ENCODE measurements at places on chromosomes 7 and 10.

GRCh38 chr7:107725138-107725740 is 18.7 kb upstream of the CBLL1 start:
- DNase-seq, result peak; percentile 12

- no peak for DNase-seq
These were observed 499.1 kb upstream of the PODXL start for GRCh38 chr7:132055336-132056120.

DNA sequence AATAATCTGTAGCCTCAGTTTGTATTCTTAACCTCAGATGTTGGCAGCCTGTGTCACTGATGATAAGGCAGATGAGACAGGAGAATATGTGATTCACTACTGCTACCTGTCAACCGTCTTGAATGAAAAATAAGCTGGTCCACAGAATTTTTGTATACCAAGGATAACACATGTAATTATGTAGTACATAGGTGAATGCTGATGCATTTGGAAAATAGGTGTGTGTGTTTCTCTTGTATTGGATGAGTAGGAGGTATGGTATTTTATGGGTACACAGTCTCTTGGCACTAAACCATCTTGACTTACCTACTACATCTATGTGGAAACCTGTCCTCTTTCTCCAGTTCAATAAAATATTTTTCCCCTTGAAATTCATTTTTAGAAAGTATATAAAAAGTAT is 20.7 kb upstream of the ZRANB1 start:
- DNase-seq, result no peak

GRCh38 chr10:12628153-12628552 is 278.8 kb downstream of the CAMK1D start:
- DNase-seq, result no peak

- DNase-seq, result no peak
These were observed 323.7 kb upstream of the GNAI1 start for GRCh38 chr7:79810916-79811315.

DNA sequence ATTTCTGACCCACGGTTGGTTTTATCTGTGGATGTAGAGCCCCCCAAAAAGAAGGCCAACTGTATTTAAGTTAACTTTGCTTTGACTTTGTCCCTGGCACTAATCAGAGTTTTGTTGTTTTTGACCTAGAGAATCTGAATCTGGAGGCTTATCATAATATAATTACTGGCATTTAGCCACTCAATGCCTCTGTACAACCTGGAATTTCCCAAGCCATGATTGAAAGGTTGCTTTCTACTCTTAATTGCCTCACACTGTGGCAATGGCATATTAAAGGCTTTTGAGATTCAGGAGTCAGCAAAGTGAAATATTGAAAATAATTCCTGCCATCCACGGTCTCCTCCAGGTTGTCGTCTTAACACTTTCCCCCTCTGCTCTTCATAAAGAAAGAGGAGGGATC is 205.2 kb upstream of the GHITM start:
- peak; percentile 2 for DNase-seq

DNA sequence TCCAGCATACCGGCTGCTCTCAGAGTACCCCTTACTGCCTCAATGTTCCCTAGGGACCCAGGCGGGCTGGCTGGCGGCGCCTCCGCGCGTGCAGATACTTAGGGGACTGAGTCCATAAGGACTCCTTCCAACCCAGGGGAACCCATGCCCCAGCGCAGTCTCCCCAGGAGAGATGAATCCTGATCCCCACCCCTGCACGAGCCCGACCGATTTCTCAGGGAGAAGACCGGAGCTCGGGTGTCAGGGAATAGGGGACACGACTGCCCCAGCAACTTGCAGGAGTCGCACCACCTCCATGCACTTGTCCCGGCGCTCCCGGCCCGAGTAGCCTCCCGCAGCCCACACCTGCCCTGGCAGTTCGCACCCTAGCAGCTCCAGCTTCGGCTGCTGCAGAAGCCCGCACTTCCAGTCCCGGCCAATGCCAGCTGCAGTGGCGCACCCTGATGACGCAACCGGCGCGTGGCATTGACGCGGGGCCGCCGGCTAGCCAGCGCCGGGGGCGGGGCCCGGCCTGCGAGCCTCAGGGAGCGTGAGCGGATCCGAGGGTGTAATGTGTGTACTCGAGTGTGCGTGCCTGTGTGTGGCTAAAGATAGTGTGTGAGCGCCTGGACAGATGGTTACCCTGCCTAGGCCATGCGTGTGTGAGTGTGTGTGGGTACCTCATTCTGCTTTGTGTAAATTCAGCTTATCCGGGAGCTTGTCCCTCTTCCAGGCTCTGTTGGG is at the start of gene GPAM:
TSS of gene GPAM (minus strand) at position 437 of the 723 bp plus-strand sequence. CDS start 1,981 bp downstream, outside the sequence.
- peak; percentile 52 for DNase-seq

DNA sequence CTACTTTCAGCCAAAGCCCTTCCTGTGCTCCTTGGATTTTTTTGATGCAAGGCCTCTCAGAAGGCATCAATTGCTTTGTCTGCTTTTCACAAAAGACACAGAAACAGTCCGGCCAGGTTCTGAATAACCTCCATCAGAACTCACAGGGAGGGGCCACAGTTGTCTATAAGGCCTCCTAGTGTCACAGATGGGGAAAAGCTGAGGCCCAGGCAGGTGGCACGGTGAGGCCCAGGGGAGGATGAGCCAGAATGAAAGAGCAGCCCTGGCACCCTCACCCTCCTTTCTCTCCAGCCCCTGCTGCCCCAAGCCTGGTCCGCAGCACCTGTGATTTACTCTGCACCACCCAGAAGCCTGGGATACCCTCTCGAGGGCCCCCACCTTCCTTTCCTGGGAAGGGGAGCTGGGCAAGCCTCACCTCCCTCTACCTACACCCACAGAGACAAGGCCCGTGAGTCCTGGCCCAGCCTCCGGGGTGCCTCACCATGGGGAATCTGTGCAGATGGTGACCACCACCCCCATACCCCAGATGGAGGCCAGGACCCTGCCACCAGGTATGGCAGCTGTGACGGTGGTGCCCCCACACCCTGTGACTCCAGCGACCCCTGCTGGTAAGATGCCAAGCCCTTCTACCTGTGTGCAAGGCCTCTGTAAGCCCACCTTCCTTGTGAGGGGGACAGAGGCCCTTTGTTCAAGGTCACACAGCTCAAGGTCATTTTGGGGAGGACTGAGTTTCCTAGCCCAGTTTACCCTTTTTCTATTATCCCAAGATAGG is 26.2 kb upstream of the ZNF467 start:
- no peak for DNase-seq

GRCh38 chr7:100483722-100484672 is at the start of gene NYAP1:
Gene NYAP1, plus strand, starts transcription at chr7:100483927. Its CDS starts 1,385 bp downstream, at chr7:100485312.
- DNase-seq, result no peak

- no peak for DNase-seq
These were observed 81.2 kb downstream of the SLC16A9 start for GRCh38 chr10:59628456-59628855.

GRCh38 chr10:110881905-110882304 is 10.2 kb downstream of the PDCD4 start:
- no peak for DNase-seq

- no peak for DNase-seq
These were observed 490.0 kb downstream of the PTPRN2 start for GRCh38 chr7:158097453-158098124.

GRCh38 chr7:77797734-77798393 is 370 bp downstream of the TMEM60 start:
- DNase-seq, result no peak

GRCh38 chr10:111119637-111120036 is 42.8 kb downstream of the ADRA2A start:
- DNase-seq, result no peak

- DNase-seq, result no peak
These were observed 130.7 kb downstream of the CELF2 start for GRCh38 chr10:11148142-11149028.

GRCh38 chr10:125060826-125061556 is 99.4 kb downstream of the CTBP2 start:
- DNase-seq, result peak; percentile 50

- DNase-seq, result no peak
These were observed 10.1 kb downstream of the PON2 start for GRCh38 chr7:95424716-95425115.

DNA sequence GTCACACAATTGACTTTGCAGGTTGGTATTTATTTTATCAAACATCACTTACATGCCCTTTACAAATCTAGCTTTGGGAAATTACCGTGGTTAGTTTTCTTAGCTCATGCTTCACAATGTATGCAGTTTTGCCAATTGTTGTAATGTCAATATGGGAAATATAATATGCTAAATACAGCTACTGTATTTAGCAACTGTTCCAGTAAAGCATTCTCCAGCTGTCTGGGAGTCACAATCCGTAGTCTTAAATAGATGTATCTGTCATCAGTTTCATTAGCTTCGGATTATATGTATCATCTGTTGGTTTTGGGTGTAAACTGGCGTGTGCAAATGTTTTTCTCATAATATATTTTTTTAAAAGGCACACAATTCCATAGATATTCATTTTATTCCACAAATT is 19.4 kb upstream of the AHR start:
- no peak for DNase-seq

DNA sequence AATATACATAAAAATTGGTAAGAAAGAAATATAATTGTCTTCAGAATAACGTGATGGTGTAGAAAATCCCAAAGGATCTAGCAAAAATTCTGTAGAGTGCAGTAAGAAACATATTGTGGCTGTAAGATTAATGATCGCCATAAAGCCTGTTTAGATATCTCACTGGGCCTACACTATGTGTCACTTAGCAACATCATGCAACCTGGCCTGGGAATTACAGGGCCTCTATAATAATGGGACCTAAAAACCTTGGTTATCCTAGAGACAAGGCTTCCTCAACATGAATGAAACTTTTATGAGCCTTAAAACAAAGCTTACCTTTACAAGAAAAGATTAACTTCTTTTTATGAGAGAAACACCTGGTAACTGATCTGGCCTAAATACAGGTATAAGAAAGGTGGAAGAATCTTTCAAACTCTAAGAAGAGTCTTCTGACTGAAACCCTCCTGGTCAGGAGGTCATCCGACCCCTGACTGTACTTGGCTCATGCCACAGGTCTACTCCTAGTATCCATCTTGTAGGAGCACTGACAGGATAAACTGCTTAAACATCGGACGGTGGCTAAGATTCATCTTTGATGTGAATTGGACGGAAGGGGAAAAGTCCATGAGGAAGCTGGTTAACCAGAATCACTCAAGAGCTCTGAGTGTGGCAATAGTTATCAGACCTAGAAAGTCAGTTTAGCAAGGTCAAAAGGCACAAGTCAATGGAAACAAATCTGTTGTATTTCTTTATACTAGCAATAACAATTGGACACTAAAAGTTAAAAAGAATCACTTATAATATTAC is 1155.1 kb upstream of the SORCS1 start:
- no peak for DNase-seq

GRCh38 chr7:142812437-142813215 is 41.9 kb downstream of the PRSS2 start:
- DNase-seq, result no peak

- no peak for DNase-seq
These were observed 90.5 kb upstream of the POM121L12 start for GRCh38 chr7:52944921-52945320.

DNA sequence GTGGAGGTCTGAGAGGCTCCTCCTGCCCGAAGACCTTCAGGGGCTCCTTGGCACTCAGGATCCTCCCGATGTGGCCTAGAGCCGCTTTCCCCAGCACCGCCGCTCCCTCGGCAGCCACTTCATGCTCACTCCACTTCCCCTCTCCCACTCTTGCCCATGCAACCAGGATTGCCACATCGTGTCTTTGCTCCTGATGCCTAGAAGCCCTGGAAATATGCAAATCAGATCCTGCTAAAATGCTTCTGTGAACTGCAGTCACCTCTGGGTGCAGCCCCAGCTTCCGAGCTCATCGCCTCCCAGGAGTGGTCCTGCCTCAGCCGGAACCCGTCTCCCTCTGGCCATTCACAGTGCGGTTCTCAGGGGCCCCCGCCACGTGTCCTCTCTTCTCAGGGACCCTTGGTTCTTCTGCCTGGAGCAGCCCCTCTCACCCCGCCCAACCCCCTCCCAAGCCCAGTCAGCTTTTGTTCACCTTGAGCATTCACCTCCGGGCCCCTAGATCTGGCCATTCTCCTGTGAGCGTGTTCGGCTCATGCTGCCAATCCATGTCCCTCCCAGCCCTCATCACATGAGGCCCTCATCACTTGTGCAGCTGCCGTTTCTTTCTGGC is 175.5 kb downstream of the ADARB2 start:
- DNase-seq, result no peak

GRCh38 chr10:49609283-49610113 is 612 bp upstream of the SLC18A3 start:
- no peak for DNase-seq

DNA sequence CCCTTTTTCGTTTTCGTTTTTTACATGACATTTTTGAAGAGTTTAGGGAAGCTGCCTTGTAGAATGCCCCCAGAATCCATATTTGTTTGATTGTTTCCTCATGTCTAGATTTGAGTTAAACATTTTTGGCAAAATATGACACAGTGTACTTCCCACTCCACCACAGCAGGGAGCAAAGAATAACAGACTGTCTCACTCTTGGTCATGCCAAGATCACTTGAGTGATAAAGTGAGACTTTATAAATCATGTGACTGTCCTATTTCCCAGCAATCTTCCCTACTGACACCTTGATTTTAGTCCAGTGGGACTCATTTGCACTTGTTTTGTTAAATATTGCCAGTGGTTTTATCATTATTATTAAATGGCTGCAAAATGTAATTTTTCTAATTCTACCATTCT is 44.4 kb upstream of the USP6NL start:
- DNase-seq, result no peak

- DNase-seq, result peak; percentile 89
These were observed 38.9 kb downstream of the DNAJB12 start for GRCh38 chr10:72315611-72316385.

- DNase-seq, result no peak
These were observed 86.8 kb upstream of the NAMPT start for GRCh38 chr7:106371629-106372028.

DNA sequence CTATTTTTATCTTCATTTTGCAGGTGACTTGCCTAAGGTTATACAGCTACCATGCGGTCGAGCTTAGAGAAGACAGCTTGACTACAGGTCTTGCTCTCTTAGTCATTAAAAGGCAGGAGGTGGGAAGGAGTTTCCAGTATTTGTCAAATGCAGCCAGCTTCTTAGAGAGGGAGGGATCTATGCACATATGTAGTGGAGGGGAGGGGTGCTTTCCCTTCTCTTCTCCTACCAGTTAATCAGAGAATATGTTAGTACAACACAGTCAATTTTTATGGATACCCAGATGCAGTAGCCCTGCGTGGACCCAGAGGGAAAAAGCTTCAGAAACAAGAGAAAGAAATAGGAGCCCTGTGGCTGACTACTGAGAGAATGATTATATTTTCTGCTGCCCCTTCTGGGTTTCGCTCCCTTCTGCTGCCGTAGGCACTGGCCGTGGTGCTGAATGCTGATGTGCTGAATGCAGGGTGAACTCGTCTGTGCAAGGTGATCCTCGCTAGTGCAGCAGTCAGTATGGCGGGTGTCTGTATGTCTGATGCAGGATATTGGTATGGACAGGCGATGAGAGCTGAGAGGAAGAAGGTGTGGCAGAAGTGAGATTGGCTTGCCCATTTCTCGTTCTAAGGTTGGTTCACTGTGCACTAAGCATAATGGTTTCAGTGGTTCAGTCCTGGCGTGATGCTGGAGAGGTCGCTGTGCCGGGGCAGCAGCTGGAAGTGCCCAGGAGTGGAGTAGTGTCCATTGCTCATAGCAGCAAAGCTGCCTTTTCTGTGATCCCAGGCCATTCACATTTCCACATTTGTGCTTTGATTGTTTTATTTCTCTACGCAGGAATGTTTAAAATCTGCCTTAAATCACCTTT is 189.2 kb upstream of the PODXL start:
- peak; percentile 5 for DNase-seq

GRCh38 chr10:114743521-114744231 is 77.9 kb upstream of the FHIP2A start:
- no peak for DNase-seq

- DNase-seq, result no peak
These were observed 68.9 kb downstream of the FAM53B start for GRCh38 chr10:124675261-124675660.

- DNase-seq, result no peak
These were observed 7.9 kb upstream of the RAPGEF5 start for GRCh38 chr7:22364900-22365299.
